ENCODE measurements at places on chromosomes 6 and 20.

DNA sequence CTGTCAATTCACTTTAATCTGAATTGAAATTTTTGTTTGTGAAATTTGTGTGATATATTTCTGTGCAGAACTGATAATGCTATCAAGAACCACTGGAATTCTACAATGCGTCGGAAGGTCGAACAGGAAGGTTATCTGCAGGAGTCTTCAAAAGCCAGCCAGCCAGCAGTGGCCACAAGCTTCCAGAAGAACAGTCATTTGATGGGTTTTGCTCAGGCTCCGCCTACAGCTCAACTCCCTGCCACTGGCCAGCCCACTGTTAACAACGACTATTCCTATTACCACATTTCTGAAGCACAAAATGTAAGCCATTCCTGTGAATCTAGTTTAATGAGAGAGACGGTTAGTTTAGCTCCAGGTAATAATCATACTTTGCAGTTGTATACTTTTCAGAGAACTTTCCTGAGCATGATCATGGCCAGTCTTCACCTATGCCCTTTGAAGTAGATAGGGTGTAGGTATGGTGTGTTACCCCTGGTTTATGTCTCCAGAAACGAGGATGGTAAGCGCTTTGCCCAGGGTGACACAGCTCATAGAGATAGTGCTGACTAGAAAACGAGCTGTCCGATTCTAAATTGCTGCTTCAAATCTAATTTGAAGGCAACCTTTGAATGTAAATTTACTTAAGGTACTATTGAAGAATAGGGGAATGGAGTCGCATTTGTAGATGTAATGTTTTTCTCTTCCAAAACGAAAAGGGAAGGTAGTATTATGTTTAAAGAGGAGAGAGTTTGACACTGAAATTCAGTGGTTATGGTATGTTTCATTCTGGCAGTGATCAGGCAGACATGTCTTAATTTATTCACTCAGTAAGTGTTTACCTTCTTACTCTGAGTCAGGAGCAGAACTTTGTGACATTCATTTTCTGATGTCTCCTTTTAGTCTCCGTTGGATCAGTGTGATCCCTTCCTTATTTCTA is 11.4 kb downstream of the MYB start:
- DNase-seq, result no peak

DNA sequence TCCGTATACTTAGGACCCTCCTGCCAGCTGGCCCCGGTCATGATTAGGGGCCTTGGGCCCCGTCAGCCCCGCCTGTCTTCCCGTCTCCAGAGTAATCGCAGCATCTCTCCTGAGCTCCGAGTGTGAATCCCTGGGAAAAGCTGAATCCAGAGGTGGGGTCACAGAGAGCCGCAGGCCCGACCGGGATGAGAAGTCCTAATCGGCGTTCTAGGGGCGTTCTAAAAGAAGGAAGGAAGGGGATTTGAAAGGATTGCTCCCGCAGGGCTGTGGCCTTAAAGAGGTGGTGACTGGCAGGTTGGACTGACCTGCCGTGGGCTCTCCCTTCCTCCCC is 371 bp downstream of the HMGN4 start:
- no peak for DNase-seq

- no peak for DNase-seq
Observed at GRCh38 chr6:136945072-136945471, 23.0 kb downstream of the SLC35D3 start.

DNA sequence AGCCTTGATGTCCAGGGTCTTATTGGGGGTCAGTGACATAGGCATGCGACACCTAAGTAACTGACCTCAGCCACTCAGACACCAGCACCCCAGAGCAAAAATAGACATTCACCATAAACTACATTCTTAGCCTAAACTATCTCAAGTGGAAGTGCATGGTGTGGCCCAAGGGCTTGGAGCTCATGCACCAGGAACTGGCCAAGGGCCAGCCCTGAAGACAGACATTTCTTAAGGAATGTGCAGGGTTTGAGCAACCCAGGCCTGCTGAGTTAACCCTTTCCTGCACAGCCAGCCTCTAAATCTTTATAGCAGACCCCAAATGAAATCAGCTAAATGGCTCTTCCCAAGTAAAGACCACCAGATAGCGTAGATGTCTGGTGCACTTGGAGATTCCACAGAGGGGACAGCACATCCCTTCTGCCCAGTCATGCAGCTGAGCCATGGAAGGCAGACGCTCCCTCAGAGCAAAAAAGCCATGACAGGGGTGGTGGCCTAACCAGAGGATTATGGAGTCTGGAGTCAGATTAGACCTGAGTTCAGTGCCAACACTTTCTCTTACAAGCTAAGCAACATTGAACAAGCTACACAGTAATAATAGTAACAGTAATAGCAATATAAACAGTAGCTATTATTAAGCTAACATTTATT is 222.6 kb downstream of the ZMYND8 start:
- peak; percentile 66 for DNase-seq

GRCh38 chr20:42740226-42740870 is 449.4 kb downstream of the PTPRT start:
- DNase-seq, result no peak

DNA sequence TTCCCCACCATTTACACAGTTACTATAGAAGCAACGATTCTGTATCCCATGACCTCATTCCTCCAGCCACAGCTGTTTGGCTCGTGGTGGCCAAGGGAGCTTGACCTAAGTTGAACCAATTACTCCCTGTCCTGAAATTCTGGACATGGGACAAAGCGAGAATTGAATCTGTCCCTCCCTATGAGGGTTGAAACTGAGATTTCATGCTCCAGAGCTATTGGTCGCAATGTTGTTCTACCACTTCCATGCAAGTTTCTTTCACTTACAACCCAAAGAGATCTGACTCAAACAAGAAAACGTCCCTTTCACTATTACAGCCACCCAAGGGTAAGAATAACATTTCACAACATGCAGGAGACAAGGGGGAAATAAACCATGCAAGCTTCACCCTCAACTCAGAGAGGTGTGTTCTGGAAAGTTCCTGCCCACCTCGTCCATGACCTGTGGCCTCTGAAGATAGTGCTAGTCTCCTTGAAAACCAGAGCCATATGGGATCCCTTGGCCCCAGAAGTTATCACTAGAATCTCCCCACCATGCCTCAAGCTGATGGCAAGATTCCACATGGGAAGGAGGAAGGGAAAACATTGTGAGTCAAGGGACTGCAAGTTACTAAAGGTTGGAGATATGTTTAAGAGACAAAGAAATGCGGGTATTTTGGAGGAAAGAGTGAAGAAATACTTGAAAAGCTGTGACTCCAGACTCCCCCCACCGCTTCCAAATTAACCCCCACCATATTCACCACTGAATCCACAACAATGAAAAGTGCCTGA is 74.5 kb upstream of the SRSF6 start:
- no peak for DNase-seq

- DNase-seq, result no peak
Observed at GRCh38 chr20:42218621-42219374, 600.6 kb upstream of the CHD6 start.

GRCh38 chr6:128925765-128926164 is 42.8 kb downstream of the LAMA2 start:
- DNase-seq, result no peak

- no peak for DNase-seq
Observed at GRCh38 chr20:20037960-20038359, 14.3 kb downstream of the CRNKL1 start.

- DNase-seq, result no peak
Observed at GRCh38 chr6:131754715-131755567, 44.1 kb upstream of the CTAGE9 start.

GRCh38 chr6:78383968-78384367 is 483.4 kb upstream of the IRAK1BP1 start:
- DNase-seq, result no peak

GRCh38 chr6:98769546-98769945 is 64.8 kb upstream of the POU3F2 start:
- DNase-seq, result peak; percentile 37
